ENCODE measurements at places on chromosomes 4 and X.

GRCh38 chrX:40550066-40550465 lies 30.7 kb upstream of the ATP6AP2 start:
- DNase-seq: no peak

GRCh38 chrX:9476810-9477575 lies 12.1 kb downstream of the TBL1X start:
- no peak for DNase-seq

DNA sequence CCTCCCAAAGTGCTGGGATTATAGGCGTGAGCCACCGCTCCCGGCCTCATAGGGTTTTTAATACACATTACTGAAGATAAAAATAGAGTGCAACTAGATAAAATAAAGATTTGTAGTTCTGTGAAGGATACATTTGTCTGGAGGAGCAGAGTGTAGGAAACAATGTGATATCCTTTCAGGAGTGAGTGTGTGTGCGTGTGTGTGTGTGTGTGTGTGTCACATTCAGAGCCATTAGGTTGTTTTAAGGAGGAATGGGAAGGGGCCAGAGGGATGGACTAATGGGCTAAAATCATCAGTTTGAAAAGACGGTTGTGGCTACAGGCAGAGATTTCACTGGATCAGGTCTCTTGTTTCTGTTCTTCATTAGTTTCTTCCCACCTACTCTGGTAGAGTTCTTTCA lies 40.0 kb downstream of the RBPJ start:
- DNase-seq: peak; percentile 33

GRCh38 chrX:125306335-125306866 lies 13.3 kb upstream of the TEX13C start:
- no peak for DNase-seq

- DNase-seq: no peak
Measured at GRCh38 chrX:68876731-68877130, 47.9 kb downstream of the EFNB1 start.

DNA sequence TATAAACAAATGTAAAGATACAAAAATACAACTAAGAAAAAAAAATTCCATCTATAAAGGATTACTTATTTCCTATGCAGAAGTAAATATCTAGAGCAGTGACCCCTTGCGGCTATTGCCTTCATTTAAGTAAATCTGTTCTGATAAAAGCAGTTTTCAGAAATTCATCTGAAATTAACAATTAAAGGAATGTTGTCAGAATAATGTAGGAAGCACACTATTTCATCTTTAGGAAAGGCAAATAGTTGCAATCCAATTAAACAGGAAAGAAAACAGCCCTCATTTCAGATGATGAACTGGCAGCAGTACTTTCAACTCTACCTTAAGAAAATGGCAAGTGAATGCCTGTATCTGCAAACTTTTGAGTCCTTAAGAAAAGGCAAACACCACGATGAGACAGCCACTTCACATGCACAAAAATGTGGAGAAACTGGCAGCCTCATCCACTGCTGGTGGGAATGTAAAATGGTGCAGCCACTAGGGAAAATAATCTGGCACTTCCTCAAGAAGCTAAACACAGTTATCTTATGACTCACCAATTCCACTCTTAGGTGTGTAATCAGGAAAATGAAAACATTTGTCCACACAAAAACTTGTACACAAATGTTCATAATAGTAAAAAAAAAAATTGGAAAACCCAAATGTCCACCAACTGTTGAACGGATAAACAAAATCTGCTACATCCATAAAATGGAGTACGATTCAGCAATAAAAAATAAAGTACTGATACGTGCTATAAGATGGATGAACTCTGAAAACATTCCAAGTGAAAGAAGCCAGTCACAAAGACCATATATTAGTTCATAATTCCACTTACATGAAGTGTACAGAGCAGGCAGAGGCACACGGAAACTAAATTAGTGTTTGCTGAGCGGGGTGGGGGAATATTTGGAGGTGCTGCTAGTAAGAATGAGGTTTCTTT lies 2.0 kb upstream of the THAP9 start:
- peak; percentile 86 for DNase-seq
